ENCODE measurements at places on chromosomes 6 and 20. TPM values are rescaled to one million over a fixed set of nuclear protein-coding genes. Genes with fewer than 3 reads are reported as not detected.

DNA sequence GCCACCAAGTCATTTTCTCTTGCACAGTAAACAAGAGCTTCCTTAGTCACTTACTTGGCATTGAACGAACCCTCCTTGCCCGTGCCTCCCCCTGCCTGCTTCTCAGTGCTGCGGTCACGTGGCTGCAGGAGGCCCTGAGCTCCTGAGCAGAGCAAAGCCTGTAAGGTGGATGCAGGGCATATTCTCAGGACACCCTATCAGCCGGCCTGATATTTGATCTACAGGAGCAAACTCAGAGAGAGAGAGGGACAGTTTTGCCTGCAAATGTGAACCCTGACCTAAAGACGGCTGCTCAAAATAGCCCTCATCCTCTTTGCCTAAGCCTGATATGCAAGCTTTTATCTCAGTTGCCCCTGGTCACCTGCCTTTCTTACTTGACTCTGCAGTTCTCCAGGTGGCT lies 93.0 kb upstream of the POPDC3 start:
- DNase-seq = no peak

DNA sequence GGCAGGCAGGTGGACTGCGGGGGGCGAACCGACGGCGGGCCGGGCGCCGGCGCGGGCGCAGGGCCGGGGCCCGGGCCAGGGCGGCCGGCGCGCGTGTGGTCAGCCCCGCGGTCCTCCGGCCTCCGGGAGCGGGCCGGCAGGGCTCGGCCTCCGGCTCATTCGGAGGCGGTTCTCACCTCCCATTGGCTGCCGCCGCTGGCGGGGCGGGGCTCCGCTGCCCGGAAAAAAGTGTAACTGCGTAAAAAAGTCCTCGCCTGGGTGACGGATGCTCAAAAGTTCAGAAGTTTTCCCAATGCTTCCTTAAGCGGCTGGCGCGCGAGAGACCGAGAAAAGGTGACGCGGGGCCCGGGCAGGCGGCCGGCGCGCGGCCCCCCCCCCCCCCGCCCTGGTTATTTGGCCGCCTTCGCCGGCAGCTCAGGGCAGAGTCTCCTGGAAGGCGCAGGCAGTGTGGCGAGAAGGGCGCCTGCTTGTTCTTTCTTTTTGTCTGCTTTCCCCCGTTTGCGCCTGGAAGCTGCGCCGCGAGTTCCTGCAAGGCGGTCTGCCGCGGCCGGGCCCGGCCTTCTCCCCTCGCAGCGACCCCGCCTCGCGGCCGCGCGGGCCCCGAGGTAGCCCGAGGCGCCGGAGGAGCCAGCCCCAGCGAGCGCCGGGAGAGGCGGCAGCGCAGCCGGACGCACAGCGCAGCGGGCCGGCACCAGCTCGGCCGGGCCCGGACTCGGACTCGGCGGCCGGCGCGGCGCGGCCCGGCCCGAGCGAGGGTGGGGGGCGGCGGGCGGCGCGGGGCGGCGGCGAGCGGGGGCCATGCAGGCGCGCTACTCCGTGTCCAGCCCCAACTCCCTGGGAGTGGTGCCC lies at the start of gene FOXC1:
TSS of gene FOXC1 (plus strand) at position 268 of the 849 bp plus-strand sequence. CDS start at position 799, 531 bp downstream.
- DNase-seq = peak; percentile 90

- DNase-seq = no peak
Measured at GRCh38 chr20:6651016-6651415, 116.5 kb upstream of the BMP2 start.

GRCh38 chr20:51640743-51641142 lies 98.2 kb upstream of the NFATC2 start:
- DNase-seq = peak; percentile 13

DNA sequence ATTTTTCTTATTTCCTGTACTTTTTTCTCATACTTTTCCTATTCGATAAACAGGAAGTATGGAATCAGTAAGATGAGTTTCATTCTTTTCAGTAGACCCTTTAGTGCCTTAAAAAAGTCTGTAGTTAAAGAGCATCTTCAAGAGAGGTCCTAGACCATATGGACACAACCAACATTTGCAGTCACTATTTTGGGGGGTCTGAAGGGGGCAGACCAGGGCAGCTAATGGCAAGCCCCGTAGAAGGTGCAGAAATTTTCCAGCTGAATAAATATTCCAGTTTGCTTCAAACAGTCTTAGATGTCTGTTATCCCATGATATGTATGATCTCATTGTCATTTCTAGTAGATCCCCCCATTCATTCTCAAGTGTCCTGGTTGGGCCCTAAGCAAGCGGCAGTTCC lies 52.8 kb downstream of the MAP3K5 start:
- DNase-seq = no peak

- DNase-seq = no peak
Measured at GRCh38 chr20:39248171-39248861, 286.2 kb downstream of the DHX35 start.

Gene GPLD1
- not detected for total RNA-seq

DNA sequence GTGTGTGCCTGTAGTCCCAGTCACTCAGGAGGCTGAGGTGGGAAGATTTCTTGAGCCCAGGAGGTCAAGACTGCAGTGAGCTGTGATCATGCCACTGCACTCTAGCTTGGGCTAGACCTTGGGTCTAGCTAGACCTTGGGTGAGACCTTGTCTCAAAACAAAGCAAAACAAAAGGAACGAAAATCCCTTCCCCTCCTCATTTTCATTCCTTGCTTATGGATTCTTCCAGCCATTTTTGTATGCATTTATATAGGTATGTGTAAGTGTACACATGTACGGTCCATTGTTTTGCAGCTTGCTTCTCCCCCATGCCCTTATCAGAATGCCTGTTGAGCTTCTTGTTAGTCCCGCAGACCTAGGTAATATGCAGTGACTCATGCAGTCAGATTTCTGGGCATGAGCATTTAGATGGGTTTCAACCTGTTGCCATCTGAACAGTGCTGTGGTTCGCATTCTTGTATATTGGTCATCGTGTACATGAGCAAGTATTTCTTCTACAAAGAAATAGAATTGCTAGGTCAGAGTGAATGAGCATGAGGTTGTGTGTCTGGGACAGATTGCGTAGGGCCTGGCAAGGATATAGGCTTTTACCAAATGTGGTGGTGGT lies 73.2 kb downstream of the ATRN start:
- DNase-seq = peak; percentile 26

DNA sequence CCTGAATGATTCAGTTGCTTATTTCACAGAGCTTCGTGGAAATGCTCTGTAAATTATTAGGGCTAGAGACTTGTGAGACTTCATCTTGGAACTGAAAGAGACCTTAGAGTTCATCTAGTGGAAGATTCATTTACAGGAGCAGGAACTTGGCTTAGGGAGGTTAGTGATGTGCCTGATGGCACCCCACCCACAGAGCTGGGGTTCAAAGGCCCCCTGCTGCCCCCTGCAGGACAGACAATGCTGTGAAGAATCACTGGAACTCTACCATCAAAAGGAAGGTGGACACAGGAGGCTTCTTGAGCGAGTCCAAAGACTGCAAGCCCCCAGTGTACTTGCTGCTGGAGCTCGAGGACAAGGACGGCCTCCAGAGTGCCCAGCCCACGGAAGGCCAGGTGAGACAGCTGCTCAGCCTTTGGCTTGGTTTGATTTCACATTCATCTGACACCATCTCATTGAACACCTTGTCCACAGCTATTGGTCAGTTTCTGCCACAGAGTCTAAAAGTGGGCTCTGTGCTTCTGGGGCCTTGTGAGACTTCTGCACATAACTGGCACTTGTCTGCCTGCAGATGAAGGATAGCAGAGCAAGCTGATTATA lies 25.1 kb downstream of the MYBL2 start:
- DNase-seq = peak; percentile 9

Gene MDFI
- 67.7 TPM for total RNA-seq

Gene C6orf58
- total RNA-seq = not detected

Gene FGD2
- 6.5 TPM for total RNA-seq

DNA sequence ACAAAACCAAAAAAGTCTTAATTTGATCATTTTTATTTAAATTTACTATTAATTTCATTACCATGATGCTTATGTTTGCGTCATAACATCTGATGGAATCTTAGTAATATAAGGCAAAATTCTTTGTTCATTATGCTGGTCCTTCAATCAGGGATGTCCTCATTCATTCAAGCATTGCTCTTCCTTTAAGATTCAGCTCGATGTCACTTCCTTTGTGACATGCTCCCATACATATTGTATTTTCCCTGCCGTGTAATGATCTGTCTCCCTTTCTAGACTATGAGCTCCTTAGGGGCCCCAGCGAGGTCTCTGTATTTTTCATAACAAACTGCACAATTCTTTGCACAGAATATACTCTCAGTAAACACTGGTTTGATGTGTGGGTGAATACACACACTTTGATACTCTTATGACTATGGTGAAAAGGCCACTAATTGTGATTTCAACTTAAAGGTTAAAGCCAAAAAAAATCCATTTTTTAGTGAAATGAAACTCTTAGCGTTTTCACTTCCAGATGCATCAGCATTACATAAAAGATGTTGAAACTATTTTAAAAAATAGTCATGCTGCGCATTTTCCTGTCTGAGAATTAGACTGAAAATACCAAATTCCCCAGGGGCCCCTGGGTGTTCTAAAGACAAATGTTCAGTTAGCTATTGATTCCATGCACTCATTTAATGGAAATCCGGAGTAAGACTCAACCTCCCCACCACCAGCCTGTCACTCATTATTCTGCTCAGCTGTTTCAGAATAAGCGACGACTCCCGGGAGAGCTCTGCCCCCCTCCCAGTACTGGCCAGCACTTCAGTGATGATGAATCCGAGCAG lies 169.7 kb downstream of the ATXN1 start:
- DNase-seq = no peak

DNA sequence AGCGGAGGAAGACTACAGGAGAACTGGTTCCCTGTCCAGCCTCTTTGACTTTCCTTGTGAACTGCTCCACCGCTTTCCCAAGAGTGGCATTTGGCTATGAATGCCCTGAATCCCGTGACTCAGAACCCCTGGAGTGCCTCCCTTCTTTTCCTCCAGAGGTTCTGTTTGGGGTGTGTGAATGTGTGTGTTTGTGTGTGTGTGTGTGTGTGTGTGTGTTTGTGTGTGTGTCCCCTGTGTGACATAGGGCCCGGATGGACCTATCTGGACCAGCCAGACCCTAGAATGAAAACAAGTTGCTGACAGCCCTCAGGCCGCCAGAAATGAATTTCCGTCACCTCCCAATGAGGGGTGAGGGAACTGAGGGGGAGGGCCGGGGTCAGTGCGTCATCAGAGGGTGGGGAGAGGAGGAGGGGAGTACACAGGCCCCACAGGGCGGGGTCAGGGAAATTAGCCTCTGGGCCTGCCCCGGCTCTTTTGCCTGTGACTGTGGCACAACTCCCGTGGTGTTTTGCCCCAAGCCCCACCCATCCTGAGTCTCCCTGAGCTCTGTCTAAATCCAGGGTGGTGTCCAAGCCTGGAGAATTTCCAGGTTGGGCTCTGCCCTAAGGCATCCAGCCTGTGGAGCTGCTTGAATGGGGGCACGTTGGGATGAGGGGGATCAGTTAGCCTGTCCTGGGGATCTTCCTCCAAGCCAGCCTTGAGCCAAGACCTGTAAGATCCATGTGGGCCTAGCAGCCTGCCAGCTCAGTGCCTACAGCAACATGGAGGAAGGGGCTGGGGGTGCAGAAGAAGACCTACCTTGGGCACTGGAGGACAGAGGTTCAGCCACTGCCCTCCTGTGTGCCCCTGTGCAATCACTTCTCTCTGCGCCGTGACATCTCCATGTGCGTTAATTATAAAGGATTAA lies 15.2 kb upstream of the MRPS18A start:
- peak; percentile 99 for DNase-seq

Gene TREM2
- 11.6 TPM for total RNA-seq

GRCh38 chr20:2946988-2947961 lies 74.0 kb downstream of the PTPRA start:
- peak; percentile 74 for DNase-seq

GRCh38 chr6:157272866-157273755 lies 50.2 kb downstream of the TMEM242 start:
- DNase-seq = no peak

Gene TRAPPC3L
- 1.4 TPM for total RNA-seq

GRCh38 chr6:35300848-35301247 lies 3.2 kb downstream of the DEF6 start:
- no peak for DNase-seq

- no peak for DNase-seq
Measured at GRCh38 chr20:16115911-16116552, 457.2 kb downstream of the KIF16B start.

DNA sequence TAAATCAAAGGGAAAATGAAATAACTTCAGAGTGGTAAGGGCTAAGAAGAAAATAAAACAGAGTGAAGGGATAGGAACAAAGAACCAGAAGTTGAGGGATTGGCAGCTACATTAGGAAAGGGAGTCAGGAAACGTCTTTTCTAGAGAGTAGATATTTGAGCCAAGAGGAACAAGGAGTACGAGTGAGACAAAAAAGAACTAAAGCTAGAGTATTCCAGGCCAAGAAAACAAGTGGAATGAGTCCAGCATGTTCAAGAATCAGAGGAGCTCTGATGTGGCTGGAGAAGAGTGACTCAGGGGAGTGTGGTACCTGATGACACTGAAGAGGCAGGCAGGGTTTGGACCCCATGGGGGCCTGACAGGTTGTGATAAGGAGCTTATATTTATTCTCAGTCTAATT lies 66.3 kb downstream of the CEP162 start:
- DNase-seq = no peak

DNA sequence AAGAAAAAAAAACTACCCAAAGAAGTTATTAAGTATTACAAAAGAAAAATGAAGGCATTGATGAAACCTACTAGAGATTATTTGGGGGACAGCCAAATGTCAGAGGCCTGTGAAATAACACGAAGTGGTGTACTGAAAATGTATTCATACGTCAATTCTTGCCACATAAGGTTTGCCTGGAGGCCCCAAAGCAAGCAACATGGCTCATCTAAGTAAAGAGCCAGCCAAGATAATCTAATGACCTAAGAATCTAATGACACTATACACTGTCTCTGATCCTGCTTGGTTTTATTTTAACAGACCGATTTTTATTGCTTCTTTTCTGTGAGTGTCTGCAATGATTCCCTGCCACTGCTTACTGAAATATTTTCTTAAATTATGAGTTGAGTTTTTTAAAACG lies 34.7 kb downstream of the FILIP1 start:
- DNase-seq = peak; percentile 70

Gene GPR6
- not detected for total RNA-seq

Gene OR2B3
- not detected for total RNA-seq

- DNase-seq = no peak
Measured at GRCh38 chr6:163626073-163626867, 211.8 kb downstream of the QKI start.

DNA sequence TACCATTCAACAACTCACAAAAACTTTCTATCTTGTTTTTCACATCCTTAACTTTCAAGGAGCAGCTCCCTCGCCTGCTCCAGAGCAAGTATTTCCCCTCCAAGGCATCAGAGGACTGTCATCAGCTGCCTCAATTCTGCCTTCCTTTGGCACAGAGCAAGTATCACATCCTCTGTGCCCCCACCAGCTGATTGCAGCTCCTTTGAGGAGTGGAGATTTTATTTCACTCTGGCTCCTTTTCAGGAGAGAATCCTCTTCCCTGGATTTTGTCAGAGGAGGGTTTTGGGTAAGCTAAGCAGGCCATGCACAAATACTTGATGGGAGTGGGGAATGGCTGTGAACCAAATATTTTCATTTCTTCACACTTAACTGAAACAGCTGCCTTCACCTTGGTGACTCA lies 610.5 kb upstream of the FLRT3 start:
- peak; percentile 72 for DNase-seq

DNA sequence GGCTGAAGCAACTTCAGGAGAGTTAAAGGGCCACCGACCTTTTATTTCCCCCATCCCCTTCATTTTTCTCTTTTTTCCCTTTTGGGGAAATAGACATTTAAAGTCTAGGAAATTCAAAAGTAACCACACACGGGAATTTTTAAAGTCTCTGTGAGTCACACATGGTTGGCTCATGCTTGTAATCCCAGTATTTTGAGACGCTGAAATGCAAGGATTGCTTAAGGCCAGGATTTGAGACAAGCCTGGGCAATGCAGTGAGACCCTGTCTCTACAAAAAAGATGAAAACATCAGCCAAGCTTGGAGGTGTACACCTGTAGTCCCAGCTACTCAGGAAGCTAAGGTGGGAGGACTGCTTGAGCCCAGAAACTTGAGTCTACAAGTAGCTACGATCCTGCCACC lies 34.2 kb downstream of the KATNA1 start:
- DNase-seq = no peak
